ENCODE measurements at places on chromosomes 13 and 19. TPM values are rescaled to one million over a fixed set of nuclear protein-coding genes. Genes with fewer than 3 reads are reported as not detected.

The ATP8A2 gene
- total RNA-seq = 34.0 TPM

The RNASEH2A gene
- total RNA-seq = 13.6 TPM

The PDCD2L gene
- total RNA-seq = 12.4 TPM

The POU2F2 gene
- total RNA-seq = 3.7 TPM

The VAV1 gene
- 1.8 TPM for total RNA-seq

The ZNF865 gene
- 1.7 TPM for total RNA-seq

The HIPK4 gene
- total RNA-seq = 0.18 TPM

DNA sequence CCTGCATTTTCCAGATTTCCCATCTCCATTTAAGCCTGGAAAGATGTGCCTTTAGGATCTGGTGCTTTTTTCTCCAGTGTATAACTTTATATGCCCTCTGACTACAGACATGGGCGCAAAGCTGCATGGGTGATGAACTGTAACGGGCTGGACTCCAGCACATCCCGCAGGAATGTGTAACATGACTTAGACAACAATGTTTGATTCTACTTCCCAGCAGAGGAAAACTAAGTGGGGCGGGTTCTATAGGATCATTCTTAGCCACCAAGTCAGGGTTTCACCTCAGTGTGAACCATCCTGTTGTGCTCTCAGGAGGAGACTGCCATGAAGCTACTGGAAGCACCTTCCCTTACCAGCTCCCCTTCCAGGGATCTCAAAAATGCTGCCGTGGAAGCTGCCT is 93.2 kb upstream of the SERP2 start:
- no peak for DNase-seq

DNA sequence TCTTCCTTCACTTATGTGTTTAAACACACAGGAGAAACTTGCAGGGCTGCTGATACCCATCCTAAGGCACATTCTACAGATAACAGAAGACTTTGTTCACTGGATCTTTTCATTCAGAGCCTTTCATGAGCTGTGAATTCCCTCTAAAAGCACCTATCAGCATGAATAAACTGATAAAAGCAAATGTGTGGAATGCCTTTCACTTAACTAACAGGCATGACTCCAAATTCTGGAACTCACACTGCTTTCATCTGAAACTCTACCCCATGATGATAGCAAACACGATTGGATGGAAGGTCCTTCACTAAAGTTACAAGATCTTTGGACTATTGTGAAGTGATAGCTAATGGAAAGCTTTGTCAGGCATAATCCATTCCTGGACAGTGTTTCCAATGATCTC is 457.3 kb downstream of the EFNB2 start:
- no peak for DNase-seq

GRCh38 chr13:99425485-99426341 is 75.6 kb upstream of the TM9SF2 start:
- no peak for DNase-seq

DNA sequence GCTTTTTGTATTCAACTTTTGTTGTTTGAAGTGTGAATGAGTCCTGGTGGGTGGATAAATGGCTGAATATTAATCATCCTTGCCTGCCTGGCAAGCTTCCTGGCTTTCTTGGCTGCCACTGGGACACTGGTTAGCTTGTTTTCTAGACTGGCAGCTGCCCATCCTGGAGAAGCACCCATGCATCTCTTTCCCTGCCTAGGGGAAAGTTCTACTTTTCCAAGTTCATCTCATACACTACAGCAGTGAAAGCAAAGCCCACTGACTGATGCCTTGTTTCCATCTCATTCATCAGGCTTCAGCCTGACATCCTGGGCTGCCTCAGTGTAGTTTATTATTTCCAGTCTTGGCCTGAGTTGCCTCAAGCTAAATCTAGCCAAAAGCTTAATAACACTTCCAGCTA is 244.8 kb downstream of the PCDH20 start:
- peak; percentile 5 for DNase-seq

DNA sequence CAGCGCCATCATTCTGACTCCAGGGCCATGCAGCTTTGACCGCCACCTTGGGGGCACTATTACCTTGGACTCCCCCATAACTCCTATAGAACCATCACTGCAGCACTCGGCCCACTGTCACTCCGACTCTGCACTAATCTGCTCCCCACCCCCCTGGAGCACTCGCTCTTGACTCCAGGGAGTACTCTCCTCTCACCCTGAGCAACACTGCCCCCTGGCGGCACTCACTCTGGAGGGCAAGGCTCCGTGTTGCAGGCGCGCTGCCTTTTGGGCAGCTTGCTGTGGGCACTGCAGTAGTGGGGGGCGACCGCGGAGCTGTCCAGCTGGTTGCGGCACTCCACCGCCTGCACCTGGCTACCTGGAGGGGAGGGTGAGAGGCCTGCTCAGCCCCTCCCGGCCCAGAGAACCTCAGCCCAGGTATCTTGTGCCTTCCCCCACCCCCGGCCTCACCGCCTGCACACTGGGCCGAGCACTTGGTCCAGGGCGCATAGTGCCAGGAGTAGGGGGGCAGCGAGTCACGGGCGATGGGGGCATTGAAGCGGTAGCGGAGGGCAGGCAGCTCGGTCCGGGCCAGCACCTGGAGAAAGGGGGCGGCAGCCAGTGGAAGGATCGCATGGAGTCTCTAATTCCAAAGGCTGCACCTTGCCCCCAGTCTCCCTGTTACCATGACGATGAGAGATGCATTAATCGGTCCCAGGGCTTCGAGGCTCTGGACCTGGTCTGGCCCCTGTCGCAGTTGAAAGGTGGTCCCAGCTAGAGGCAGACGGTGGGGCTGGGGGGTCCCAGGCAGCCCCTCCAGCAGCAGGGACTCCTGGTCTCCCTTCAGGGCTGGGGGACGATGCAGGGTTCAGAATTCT is 8.9 kb upstream of the MYO1F start:
- DNase-seq = no peak

DNA sequence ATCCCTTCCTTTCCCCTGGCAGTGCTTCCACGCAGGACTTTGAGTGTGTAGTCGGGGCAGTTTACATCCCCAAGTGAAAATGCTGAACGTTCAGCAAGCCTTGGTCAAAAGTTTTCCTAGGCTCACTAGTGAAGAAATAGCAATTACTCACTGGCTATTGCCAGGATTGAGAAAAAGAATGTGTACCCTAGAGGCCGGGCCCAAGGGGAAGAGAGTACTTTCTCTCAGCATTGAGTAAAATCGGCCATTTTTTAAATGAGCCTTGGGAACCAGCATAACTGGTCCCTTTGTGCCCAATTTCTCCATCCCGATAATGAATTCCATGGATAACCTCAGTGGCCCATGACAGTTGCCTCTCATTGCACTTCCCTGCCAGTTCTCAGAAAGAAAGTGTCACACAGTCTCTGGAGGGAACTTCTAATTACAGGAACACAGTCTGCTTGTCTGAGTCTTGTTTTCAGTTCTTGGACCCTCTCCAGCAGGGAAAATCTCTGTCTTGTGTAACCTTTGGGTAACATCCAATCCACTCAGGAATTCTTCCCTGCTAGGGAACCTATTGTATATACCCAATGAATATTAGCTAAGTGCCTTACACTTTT is 7.3 kb upstream of the OR7D2 start:
- DNase-seq = no peak

- DNase-seq = peak; percentile 20
Observed at GRCh38 chr13:32426191-32426989, 1.5 kb downstream of the N4BP2L1 start.

GRCh38 chr13:36371185-36371584 is 25.0 kb upstream of the SPART start:
- DNase-seq = no peak

- DNase-seq = peak; percentile 46
Observed at GRCh38 chr19:36775768-36776167, 3.2 kb upstream of the ZNF850 start.

DNA sequence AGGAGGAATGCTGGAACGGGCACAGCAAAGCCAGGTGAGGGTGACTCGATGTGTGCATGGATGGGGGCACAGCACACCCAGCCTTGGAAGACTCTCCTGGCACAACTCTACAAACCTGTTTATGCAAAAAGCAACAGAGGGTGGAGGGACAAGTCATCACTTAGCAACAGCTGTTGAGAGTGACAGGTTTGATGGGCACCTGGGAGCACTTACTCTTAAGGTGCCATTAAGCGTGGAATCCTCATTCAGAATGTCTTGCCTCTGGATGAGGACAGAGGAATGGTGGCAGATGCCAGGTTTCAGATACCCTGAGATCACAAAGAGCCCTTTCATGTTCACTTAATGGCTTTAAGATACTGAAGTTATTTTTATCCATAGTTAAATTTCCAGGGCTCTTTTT is 97.0 kb downstream of the DCT start:
- no peak for DNase-seq

DNA sequence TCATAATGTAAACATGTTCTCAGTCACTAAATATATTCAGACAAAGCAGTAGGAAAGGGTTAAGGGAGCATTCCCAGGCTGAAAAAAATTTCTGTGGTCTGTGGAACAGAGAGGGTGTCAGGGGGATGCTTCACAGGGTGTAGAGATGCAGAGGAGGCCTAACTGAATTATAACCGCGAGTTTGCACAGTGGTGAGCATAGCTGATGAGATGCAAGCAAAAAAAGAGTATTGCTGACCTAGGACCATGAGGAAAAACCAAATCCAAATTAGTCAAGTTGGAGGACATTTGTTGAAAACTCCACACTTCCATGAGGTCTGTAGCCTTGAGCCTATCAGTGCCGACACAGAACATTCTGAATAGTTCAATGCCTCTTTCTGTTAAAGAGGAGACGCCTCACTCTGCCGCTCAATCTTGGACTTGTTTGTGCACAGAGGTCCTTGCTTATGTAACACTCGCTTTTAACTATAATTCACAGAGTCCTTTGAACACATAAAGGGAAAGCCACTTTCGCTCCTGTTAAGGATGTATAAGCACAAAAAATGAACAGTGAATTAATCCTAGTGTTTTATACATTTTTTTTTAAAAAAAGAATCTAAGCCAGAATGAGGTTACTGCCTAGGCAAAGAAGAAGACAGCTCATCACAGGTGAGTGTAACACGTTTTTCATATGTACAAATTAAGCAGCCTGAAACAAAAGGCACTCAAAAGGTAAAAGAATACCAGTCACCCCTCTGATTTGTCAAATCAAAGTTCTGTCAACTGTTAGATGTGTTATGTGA is 25.8 kb upstream of the INTS6 start:
- DNase-seq = no peak

DNA sequence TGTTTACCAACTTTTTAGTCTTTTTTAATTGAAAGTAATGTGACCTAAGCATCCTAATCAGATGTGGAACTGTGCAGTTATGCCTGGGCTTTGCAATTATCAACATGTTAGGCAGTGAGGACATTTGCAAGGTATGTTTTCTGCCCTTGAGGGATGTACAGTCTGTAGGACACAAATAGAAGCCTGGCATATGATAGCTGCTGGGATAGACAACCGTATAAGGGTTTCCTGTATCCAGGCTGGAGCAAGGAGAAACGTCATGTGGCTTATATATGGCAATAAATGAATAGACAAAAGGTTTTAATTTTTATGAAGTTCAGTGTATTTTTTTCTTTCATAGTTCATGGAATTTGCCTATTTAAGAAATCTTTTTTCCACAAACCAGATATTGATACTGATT is 2.0 kb upstream of the VPS36 start:
- no peak for DNase-seq

GRCh38 chr19:55358943-55359908 is 3.8 kb downstream of the GARIN5B start:
- DNase-seq = no peak

- no peak for DNase-seq
Observed at GRCh38 chr13:100409132-100409531, 179.5 kb downstream of the GGACT start.

DNA sequence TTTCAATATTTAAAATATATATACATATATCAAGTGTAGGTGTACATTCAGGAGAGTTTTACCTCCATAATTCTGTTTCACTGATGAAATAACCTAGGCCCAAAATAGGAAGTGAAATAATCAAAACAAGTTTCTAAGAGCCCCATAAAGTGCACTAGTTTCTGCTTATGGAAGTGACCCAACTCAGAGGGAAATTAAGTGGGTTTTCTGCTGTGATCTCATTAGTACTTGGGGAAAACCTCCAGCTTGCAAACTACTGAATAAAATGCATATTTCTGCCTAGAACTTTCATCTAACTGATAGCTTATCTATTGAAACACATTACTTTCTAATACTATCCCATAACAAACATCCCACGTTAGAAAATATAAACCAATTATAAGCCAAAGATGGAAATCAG is 45.4 kb upstream of the MIR17HG start:
- DNase-seq = no peak

GRCh38 chr19:9528757-9529336 is 9.6 kb downstream of the ZNF426 start:
- no peak for DNase-seq

DNA sequence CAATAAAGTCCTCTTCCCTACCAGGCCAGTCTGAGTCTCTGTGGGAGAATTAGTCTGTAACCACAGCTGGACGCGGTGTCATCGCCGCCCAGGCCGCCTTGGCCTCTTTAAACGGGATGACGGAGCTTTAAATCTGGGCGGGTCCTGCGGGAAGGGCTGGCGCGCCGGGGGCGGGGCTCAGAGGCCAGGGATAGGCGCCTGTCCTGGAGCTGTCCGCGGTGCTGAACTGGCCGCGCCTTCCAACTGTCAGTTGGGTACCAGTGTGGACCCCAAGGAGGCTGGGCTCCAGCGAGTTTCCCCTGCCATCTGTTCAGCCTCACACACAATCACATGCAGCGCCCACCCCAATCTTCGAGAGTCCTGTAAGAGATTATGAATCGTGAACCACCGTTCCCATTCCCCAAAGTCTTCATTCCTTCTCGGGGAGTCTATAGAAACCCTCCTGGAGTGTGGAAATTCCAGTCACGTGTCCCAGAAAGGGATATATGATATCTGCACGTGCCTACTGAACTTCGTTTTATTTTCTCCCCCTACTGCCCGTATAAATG is 11.5 kb downstream of the APLP1 start:
- DNase-seq = peak; percentile 76

GRCh38 chr13:41495044-41495443 is 37.7 kb downstream of the RGCC start:
- DNase-seq = peak; percentile 9

GRCh38 chr13:52160506-52160905 is 1.1 kb upstream of the NEK3 start:
- DNase-seq = no peak

- DNase-seq = no peak
Observed at GRCh38 chr13:109213714-109214113, 572.7 kb downstream of the IRS2 start.

GRCh38 chr13:76216729-76217128 is 580.6 kb downstream of the LMO7 start:
- no peak for DNase-seq

DNA sequence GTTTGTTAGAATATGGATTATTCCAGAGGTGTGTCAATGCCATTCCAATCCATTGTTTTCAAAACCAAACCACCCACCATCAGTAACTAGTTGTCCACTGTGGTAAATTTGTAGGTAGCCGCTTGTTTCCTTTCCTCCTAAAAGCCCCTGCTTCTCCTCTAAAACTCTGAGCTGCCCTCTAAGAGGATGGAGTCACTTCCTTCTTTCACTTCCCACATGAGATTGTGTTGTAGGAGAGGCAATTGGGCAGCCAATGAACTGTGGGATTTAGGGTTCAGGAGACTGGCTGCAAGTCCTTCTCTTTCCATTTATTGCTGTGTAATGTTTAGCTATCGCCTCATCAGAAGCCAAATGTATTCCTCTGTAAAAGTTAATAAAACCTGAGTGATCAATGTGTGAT is 49.9 kb upstream of the RFXAP start:
- DNase-seq = no peak

- DNase-seq = no peak
Observed at GRCh38 chr19:41619018-41619556, 7.8 kb downstream of the CEACAM4 start.

Measured in cerebellum (tissue), 4 donors.